Activated T-helper 17 cell treated with anti-CD3 and anti-CD28 coated beads, Interleukin-2, amount 50 U/mL, for 72 hours (primary cell): ENCODE measurements at places on chromosomes 4 and X. TPM values are rescaled to one million over a fixed set of nuclear protein-coding genes. Genes with fewer than 3 reads are reported as not detected.

The MAMLD1 gene
- total RNA-seq: 2.1 TPM

The MAGEA8 gene
- not detected for total RNA-seq

The SORCS2 gene
- total RNA-seq: 0.26 TPM

The LRAT gene
- not detected for total RNA-seq

The YIPF7 gene
- 0.45 TPM for total RNA-seq

The TLR2 gene
- 2.0 TPM for total RNA-seq

The CYTL1 gene
- total RNA-seq: not detected

The RAB39B gene
- 10.3 TPM for total RNA-seq

The SCD5 gene
- total RNA-seq: 0.21 TPM
